ENCODE measurements at places on chromosomes 12 and 14.
A peak's percentile ranks its signal among the peaks of the same experiment; 100 is the strongest.

- DNase-seq, result no peak
Observed at GRCh38 chr14:101412739-101413138, 148.6 kb upstream of the DIO3 start.

GRCh38 chr12:28242496-28243309 is 52.4 kb downstream of the CCDC91 start:
- no peak for DNase-seq

GRCh38 chr14:87457720-87458119 is 535.3 kb downstream of the GALC start:
- no peak for DNase-seq

DNA sequence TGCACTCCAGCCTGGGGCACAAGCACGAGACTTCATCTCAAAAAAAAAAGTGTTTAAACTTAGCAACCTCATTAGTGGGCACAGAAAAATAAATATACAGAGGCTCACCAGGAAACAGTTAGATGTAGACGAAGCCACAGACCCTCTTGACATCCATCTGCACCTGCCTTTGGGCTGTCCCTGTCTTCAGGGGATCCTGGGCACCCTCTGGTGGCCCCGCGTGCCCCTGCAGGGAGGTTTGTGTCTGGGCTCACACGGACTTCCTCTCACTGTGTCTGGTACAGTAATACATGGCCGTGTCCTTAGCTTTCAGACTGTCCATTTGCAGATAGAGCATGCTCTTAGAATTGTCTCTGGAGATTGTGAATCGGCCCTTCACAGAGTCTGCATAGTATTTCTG is 916.5 kb downstream of the TMEM121 start:
- DNase-seq, result peak; percentile 40

DNA sequence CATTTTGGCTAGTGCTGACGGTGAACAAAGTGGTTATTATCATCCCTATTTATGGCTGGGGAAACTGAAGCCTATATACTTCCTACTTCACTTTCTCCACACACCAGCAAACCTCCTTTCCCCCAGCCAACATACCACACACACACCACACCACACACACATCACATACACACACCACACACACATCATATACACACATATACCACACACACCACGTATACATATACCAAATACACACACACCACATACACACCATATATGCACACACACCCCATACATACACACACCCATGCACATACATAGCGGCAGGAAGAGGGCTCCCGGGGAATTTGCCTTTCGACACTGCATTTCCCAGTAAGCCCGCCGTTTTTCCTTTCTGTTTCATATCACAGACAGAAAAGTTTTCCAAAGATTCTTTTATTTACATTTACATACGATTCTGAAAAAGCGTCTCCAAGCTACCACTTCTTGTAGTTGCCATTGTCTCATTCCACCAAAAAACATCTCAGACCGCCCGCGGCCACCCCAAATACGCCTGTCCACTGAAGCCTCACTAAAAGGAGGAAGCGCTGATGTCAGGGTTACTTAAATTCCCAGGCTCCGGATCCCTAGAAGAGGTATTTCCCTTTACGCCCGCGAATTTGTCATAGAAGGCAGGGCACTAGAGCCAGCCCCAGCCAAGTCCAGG is 823 bp upstream of the RAB5B start:
- DNase-seq, result no peak

DNA sequence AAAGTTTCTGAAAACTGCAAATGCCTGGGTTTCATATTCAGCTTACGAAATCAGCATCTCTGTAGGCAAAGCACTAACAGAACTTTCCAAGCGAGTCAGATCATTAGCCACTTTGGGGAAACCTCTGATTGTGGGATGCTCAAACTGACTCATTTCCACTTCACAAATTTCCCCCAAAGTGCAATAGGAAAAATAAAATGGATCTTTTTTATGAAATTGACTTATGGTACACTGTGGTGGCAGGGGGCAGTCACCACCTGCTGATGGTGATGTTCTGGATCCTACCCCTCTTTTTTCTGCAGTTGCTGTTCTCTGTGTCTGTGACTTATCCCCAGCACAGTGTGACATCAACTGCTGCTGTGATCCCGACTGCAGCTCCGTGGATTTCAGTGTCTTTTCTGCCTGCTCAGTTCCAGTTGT is 5.6 kb downstream of the TCTN1 start:
- no peak for DNase-seq

DNA sequence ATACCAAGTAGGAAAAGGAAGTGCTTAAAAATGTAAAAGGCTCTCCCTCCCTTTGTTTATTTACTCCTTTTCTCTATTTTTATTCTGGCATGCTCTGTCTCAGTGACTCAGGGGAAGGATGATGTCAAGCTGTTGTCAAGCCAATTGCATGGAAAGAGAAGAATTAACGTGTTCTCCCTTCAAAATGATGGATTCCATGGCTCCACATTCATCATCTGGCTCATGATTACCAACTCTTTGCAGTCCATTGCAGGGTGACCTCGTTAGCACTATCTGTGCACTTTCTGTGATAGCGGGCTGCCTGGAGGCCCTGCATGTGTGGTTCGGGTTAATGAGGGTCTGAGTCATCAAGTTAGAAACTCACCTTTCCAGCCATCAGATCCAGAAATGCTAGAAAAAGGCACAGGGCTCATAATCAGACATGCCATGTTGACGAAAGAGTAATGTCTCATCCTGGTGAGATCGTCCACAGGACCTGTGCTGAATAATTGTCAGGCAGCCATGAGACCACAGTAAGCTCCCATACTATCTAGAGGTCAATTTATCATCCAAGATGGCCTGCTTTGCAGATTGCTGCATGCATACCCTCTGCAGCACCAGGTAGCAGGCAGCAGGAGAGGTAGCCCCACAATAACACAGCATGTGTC is 79.2 kb upstream of the BTG1 start:
- no peak for DNase-seq

- DNase-seq, result no peak
Observed at GRCh38 chr14:85533861-85534291, 3.9 kb downstream of the FLRT2 start.

GRCh38 chr12:53591301-53592206 is 34.6 kb downstream of the ATF7 start:
- DNase-seq, result no peak

Measured in stimulated activated CD4-positive, alpha-beta T cell treated with anti-CD3 and anti-CD28 coated beads, Interleukin-4, amount 100 ng/mL, for 4 hours (primary cell).